Activated CD4-positive, alpha-beta memory T cell treated with anti-CD3 and anti-CD28 coated beads, Interleukin-2, amount 10 ng/mL, durations not matched to agents 7 days and 5 days (primary cell): ENCODE measurements at places on chromosomes 2 and 18. TPM values are rescaled to one million over a fixed set of nuclear protein-coding genes. Genes with fewer than 3 reads are reported as not detected.

DNA sequence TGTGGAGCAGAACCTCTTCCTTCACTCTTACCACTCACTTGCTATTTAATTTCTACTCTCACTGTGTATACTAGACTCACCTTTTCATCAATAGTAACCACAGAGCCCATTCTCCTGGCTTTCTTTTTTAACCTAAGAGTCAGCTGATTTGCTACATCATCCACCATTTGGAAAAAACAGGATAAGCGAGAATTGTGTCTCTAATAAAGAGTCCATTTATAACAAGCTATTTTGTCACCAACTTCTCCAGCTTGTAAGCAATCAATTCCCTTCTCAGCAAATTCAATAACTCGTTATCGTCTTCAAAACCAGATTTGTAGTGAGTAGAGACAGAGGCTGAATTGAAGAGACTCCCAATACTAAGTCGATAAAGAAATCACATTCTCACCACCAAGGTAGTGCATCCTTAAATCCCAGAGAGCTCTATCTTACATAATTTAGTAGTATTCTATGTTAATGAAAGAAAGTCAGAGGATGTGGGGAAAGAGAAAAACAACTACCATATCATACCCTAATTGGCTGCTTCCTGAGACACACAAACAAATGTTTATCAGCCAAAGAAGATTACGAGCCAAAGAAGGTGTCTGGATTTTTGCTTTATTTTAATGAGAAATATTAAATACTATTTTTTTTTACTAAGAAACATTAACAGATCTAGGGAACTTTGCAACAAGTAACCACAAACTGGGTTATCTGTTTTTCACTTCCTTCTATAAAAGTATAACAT is 52.5 kb upstream of the SPTBN1 start:
- DNase-seq = no peak

DNA sequence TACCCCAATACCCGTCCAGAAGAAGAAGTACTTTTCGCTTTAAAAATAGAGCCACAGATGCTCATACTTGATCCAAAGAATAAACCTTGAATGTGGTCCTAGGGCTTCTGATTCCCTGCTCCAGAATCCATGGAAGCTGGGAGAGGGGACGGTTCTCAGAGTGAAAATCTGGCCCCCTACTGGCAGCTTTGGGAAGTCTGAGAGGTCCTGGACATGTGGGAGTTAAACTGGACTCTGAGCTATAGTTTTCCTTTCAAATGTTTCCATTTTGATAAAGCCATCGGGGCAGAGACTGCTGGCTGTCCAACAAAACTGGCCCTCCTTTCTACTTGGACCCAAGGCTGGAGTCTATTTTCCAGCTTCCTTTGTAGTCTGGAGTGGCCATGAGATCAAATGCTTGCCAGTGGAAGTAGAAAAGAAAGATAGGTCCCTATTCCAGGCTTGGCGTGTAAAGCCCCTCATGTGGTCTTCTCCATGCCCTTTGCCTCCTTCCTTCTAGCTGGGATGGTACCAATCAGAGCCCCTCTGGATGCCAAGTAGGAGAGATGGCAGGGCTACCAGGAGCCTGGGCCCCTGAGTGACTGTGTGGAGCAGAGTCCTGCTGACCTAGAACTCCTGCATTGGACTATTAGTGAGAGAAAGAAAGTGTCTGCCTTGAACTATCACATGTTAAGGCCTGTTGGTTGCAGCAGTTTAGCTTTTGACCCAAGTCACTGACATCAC is 37.7 kb upstream of the TBC1D8 start:
- no peak for DNase-seq

GRCh38 chr2:86243272-86243671 is 44.0 kb downstream of the MRPL35 start:
- DNase-seq = no peak

GRCh38 chr18:79530821-79531220 is 135.1 kb downstream of the NFATC1 start:
- no peak for DNase-seq

DNA sequence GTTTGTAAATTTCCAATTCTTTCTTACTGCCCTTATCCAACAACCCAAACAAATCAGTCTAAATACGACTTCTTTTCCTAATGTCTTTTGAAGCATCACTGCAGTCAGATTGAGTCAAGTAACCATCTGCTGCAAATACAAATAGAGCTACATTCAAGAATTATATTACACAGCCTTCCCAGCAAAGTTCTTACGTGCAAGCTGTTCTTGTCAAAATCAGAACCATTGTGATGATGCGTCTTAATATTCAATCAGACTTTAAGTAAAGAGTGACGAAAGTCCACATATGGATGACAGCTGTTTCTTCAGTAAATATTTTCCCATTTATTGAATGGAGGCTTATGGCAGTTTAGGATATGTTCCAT is 943.8 kb downstream of the LRP1B start:
- DNase-seq = no peak

The GREB1 gene
- total RNA-seq = 0.33 TPM

DNA sequence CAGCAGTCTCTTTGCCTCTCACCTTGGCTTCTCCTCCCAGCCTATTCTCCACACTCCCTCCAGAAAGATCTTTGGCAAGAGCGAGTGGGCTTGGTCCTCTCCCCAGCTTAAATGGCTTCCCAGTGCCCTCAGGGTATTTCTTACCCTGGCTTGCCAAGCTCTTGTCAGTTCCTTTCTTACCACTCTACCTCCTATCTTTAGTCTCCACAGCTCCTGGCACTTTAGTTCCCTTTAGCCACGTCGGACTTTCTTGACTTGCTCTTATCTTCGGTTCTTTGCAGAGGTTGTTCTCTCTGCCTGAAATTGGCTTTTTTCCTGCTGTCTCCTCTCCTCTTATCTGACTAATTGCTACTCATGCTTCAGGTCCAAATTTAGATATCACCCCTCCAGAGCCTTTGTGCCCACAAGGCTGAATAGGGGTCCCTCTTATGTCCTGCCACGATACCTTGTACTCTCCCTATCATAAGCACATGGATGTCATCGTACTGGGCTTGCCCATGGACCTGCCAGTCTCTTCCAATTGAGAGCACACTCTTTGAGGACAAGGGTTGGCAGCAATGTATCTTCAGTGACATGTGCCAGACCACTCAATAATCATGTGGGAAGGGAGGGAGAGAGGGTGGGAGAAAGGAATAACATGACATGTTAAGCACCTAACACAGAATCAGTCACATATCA is 131.7 kb upstream of the CTAGE1 start:
- no peak for DNase-seq

DNA sequence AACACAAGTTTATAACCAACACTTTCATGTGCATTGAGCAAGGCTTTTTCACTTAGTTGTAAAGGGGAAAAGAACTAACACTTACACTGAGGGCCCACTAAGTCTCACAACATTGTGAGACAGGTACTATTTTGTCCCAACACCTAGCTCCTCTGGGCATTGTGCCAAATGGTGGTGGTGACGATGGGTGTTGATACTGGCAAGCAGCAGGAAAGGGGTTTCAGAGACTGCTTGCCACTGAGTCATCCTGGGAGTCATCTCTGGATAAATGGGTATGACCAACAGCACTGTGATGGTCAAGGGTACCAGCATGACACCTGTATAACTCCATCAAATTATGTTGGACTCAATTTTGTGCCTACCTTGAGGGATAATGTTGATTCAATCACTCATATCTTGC is 138.8 kb upstream of the ITGA6 start:
- DNase-seq = no peak

DNA sequence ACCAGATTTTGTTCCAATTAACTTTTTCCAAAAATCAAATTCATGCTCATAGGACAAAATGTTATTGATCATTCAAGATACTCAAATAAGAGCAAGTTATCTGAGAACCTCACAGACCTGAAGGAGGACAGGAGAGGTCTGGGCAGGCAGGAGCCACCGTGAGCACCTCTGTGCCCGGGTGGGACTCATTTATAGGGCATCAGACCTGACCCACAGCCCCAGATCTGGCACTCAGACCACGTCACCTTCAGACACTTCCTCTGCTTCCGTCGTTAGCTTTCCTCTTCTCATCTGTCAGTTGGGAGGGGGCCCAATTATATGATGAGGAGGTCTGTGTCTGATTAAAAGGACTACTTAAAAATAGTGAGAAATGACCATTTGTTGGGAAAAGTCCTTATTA is 169.4 kb downstream of the EIPR1 start:
- no peak for DNase-seq

- DNase-seq = no peak
Measured at GRCh38 chr2:172931256-172931894, 144.3 kb upstream of the MAP3K20 start.

The TRAPPC8 gene
- total RNA-seq = 42.7 TPM
